Uterine smooth muscle cell (primary cell): ENCODE measurements at places on chromosomes 6 and 20. TPM values are rescaled to one million over a fixed set of nuclear protein-coding genes. Genes with fewer than 3 reads are reported as not detected.

FAM217A gene
- not detected in 2 replicates for total RNA-seq

UST gene
- total RNA-seq = 10.8 and 27.1 TPM in 2 replicates

MEI4 gene
- not detected in 2 replicates for total RNA-seq

SRSF3 gene
- 176 and 291 TPM in 2 replicates for total RNA-seq

PDE10A gene
- 2.3 and 3.5 TPM in 2 replicates for total RNA-seq

DEFB132 gene
- total RNA-seq = not detected in 2 replicates

GSTA5 gene
- total RNA-seq = not detected in 2 replicates

HTR1E gene
- total RNA-seq = under 0.01 and 0.12 TPM in 2 replicates

HLA-DOB gene
- total RNA-seq = 0.11 and 0.12 TPM in 2 replicates

NEURL2 gene
- total RNA-seq = 6.1 and 6.5 TPM in 2 replicates

ZSCAN16 gene
- total RNA-seq = 4.9 and 5.8 TPM in 2 replicates

LTB gene
- total RNA-seq = 0.25 TPM in 1 of 2 replicates, not detected in the other

LGSN gene
- total RNA-seq = not detected in 2 replicates

CRISP3 gene
- total RNA-seq = not detected in 2 replicates

ZDHHC14 gene
- total RNA-seq = 2.8 and 4.9 TPM in 2 replicates

PIGU gene
- total RNA-seq = 6.4 and 8.2 TPM in 2 replicates

MRAP2 gene
- 2.2 and 4.9 TPM in 2 replicates for total RNA-seq

WFDC5 gene
- not detected in 2 replicates for total RNA-seq

FERMT1 gene
- 5.2 and 7.7 TPM in 2 replicates for total RNA-seq

SYNDIG1 gene
- total RNA-seq = 0.33 and 0.37 TPM in 2 replicates

SCGN gene
- not detected in 2 replicates for total RNA-seq

C4B gene
- total RNA-seq = 2.0 and 6.0 TPM in 2 replicates

ADGRB3 gene
- under 0.01 and 0.11 TPM in 2 replicates for total RNA-seq

WFDC13 gene
- total RNA-seq = not detected in 2 replicates

OOEP gene
- not detected in 2 replicates for total RNA-seq

SYTL3 gene
- total RNA-seq = 2.2 and 2.8 TPM in 2 replicates

LAMA4 gene
- 105 and 276 TPM in 2 replicates for total RNA-seq

SPATS1 gene
- not detected in 2 replicates for total RNA-seq

PROKR2 gene
- total RNA-seq = not detected in 2 replicates

KHDC1L gene
- 0.50 TPM in 1 of 2 replicates, not detected in the other for total RNA-seq

SAYSD1 gene
- 14.1 and 17.0 TPM in 2 replicates for total RNA-seq

MAS1L gene
- not detected in 2 replicates for total RNA-seq

ABHD16B gene
- not detected in 2 replicates for total RNA-seq

PSORS1C1 gene
- total RNA-seq = 1.00 and 1.2 TPM in 2 replicates
